ENCODE measurements at places on chromosomes 7 and 10.

GRCh38 chr7:138460176-138460648, at the start of gene TRIM24:
Gene TRIM24, plus strand, starts transcription at chr7:138460259. Its CDS starts 290 bp downstream, at chr7:138460549.
- peak; percentile 97 for DNase-seq

DNA sequence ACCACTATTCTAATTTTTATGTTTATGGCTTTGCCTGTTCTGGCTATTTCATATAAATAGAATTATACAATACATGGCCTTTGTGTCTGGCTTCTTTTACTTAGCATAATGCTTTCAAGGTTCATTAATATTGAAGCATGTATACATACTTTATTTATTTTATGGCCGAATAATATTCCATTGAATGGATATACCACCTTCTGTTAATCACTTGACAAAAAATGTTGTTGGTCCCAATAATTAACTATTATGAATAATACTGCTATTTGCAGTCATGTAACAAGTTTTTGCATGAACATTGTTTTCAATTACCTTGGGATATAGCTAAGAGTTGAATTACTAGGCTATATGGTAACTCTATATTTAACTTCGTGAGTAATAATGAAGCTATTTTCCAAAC, 767.5 kb downstream of the INHBA start:
- no peak for DNase-seq

GRCh38 chr7:47962262-47962661, 14.0 kb upstream of the PKD1L1 start:
- no peak for DNase-seq

DNA sequence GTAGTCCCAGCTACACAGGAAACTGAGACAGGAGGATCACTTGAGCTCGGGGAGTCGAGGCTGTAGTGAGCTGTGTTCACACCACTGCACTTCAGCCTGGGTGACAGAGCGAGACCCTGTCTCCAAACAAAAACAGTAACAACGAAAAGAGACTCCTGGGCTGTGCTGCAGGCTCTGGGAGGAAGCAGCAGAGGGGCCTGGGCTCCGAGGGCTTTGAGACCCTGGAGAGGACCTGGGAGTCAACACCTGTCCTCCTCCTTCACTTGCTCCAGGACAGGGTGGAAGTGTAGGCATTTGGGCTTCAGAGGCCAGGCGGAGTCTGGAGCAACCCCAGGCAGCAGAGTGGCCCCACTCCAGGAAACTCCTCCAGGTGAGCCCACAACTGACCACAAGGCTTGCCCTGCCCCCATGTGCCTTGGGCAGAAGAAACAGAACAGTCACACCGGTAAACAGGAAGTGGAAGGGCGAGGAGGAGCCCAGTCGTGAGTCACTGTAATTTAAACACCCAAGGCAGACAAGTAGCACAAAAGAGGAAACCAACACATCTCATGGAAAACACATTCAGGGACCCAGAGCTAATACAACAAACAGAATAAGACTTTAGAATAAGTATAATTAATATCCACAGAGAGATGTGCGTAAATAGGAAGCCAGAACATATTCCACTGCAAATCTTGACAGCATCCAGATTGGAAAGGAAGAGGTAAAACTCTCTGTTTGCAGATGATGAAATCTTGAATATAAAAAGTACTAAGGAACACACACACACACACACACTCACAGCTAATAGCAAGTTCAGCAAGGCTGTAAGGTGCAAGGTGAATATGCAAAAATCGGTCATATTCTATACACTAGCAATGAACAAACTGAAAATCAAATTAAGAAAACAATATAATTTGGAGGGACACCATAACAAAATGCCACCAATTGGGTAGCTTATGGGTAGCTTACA, 20.5 kb upstream of the RASGEF1A start:
- DNase-seq: no peak

DNA sequence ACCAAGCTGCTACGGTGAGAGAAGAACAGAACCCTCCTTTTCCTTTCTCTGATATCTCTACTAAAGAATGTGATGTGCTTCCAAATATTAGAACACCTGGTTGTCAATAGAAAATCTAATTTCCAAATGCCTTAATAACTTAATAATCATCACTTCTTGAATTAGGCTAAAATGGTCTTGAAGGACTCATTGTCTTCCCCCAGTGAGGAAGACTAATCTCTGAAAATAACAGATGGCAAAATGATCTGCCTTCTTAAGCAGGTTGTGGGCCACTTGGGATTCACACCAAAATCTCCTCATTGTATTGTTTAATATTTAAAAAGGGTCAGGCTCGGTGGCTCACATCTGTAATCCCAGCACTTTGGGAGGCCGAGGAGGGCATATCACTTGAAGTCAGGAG, 805.9 kb upstream of the AUTS2 start:
- no peak for DNase-seq

DNA sequence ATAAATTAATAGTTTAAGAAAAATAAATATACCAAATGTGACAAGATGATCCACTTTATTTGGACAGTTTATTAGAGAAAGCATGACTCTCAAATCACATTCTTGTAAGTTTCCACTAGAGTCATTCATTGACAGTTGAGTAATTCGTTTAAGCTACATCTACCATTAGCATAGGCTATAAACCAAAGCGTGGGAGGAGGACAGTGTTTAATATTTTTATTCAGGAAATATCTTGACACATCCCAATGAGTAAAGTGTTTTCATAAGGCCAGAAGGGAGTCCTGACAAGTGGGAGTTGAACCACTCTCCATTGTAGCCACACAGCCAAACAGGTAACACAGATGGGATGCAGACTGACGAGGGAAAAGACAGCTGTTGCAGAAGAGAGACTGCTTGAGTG, 386.5 kb upstream of the SEMA3D start:
- DNase-seq: no peak

DNA sequence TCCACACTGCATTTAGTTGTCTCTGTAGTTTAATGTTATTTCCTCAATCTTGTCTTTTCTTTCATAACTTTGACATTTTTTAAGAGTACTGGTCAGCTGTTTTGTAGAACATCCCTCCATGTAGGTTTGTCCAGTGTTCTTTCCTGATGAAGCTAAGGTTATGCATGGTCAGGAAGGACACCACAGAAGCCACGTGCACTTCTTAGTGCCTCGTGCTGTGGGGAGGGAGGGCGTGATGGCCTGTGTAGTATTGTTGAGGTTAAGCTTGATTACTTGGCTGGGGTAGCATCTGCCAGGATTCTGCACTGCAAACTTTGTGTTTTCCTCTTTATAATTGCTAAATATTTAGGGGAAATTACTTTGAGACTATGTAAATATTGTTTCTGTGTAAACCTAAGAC, 48.3 kb downstream of the MCMBP start:
- DNase-seq: no peak

- no peak for DNase-seq
Observed at GRCh38 chr7:157587805-157588560, 251.2 kb downstream of the DNAJB6 start.

GRCh38 chr10:12067336-12067735, 1.4 kb upstream of the DHTKD1 start:
- no peak for DNase-seq

- no peak for DNase-seq
Observed at GRCh38 chr7:125668321-125668993, 738.8 kb upstream of the POT1 start.

DNA sequence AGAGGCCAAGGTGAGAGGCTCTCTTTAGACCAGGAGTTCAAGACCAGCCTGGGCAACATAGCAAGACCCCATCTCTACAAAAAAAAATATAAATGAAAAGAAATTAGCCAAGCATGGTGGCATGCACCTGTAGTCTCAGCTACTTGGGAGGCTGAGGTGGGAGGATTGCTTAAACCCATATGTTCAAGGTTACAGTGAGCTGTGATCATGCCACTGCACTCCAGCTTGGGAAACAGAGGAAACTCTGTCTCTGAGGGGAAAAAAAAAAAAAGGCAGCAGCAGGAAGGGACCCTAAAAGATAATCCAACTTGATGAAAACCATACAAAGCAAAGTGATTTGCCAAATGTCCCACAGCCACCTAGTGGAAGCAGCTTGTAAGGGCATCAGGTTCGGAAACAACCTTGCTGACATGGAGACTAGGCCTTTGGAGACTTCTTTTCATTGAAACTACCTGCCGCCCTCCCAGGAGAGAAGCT, 15.6 kb upstream of the PBLD start:
- no peak for DNase-seq

- no peak for DNase-seq
Observed at GRCh38 chr7:48144291-48144768, 26.9 kb upstream of the ABCA13 start.

- no peak for DNase-seq
Observed at GRCh38 chr10:128950916-128951275, 516.1 kb upstream of the MGMT start.

Data from left cardiac atrium (tissue), 4 donors.